Thoracic aorta (tissue), 2 donors: ENCODE measurements at places on chromosomes 12 and 14.

DNA sequence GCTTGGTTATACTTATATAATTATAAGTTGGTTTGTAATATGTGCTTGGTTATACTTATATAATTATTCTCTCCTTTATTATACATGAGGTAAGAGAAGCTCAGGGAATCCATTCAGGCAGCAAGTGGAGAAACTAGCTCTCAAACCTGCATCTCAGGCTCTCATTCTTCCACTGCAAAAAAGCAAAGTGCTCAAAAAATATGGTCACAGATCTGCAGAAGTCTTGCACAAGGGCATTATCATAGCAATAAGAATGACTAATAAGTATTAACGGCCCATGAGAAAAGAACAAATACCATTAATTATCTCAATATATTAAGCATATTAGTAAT is 476 bp upstream of the TRAFD1 start:
- DNase-seq: no peak

DNA sequence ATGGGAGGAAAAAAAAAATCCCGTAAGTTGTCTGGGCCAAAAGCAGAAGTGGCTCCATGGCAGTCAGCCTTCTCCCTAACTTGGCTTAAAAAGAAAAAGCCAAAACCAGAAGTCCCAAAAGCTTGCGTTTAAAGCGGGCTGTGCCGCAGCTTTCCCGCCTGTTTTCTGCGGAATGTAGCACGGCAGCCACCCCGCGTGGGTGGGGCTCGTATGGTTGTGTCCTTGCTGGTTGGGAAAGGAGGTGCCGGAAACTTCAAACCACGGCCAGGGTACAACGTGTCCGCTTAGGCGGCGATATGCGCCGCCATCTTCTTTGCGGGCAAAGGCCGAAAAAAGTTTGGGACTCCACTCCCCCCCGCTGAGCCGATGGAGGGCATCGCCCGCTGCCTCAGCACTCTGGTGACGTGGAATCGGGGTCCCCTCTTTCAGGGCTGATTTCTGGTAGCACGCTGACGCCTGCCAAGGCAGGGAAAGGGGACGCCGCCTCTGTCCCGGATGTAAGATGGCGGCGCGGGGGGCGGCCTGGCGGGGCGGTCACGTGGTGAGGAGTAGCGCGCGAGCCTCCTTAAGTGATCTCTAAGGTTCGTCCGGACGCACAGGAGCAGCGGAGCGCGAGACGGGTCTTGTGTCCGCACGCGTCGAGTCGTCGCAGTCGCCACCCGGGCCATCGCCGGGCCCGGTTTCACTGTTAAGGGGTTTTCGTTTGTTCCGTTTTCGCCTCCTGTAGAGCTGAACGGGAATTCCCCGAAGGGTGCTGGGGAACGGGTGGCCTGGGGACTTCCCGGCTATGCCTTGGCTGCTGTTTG is 135.8 kb downstream of the MON2 start:
- peak; percentile 74 for DNase-seq

DNA sequence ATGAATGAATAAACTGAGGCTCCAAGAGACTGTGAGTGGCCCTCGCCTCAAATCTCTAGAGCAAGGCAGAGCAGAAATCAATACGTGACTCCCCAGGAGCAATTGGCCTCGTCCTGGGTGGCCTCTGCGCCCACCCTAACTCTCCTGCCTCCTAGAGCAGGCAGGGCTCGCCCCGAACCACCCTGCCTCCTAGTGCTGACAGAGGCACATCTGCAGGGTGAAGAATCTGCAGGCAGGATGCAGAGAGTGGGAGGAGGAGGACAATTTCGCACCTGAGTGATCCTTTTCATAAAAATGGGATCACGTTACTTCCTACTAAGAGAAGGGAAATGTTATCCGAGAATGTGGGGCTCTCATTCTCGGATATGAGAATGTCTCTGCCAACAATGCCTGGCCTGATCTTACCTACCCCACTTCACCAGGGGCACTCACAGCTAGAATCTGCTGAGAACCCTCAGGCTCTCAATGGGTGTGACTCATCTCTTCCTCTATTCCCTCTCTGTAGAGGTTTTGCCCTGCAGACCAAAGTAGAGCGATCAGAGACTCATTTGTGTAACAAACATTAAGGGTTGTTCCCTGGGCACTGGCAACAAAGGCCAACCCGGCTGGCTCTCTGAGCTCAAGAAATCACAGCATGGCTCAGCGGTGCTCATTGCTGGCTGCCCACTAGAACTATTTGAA is 61.7 kb upstream of the BCL2L14 start:
- DNase-seq: no peak

DNA sequence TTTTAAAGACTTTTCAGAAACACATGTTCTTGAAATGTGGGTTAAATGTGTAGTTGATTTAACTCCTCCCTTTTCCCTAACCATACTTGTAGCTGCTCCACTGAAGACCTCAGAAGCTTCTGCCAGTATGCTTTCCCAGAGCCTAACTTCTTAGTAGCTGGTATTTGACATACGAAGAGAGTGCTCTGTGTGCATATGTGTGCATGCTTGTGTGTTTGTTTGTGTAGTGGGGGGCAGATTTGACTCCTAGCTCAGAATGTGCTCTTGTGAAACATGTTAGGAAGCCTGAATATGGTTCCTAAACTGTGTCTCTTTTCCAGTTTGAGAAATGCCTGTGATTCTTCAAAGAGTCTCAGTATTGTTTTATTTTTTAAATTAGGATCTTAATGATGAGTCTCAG is 420.4 kb downstream of the PCNX1 start:
- DNase-seq: no peak

DNA sequence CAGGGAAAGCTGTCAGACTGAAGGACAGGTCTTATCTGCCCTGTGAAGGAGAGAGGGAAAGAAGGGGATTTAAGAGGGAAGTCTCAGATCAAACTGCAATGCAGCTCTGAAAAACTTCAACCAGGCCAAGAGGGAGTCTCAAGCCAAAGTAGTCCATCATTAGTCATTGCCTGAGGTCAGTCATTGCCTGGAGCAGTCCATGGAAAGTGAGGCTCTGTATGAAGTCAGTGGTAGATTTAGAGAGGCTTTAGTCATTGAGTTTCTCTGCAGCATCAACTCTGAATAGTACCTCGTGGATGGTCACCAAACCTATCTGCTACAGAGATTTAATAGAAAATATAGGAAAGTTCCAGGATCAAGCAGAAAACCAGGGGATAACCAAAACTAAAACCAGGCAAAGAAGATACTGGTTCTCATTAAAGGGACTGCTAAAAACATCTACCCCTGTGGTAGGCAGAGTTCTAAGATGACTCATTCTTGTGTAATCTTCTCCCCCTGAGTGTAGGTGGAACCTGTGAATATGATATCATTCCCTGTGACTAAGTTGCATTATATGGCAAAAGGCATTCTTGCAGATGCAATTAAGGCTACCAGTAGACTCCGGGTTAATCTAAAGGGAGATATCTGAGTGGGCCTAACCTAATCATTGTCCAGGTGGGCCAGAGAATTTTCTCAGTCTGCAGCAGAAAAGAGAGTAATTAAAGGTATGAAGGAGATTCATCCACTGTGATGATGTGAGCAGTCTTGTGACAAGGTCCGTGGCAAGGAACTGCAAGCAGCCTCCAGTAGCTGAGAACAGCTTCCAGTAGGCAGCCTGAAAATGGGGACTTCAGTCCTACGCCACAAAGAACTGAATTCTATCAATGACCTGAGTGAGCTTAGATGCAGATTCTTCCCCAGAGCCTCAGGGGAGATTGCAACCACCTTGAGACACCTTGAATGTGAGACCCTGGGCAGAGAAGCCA is 123.1 kb downstream of the GALC start:
- no peak for DNase-seq
